ENCODE measurements at places on chromosomes 5 and 9.

GRCh38 chr5:132369474-132370180, at the start of gene SLC22A5:
SLC22A5 (plus strand) TSS chr5:132369710; CDS start chr5:132369973, 263 bp downstream.
- peak; percentile 85 for DNase-seq

DNA sequence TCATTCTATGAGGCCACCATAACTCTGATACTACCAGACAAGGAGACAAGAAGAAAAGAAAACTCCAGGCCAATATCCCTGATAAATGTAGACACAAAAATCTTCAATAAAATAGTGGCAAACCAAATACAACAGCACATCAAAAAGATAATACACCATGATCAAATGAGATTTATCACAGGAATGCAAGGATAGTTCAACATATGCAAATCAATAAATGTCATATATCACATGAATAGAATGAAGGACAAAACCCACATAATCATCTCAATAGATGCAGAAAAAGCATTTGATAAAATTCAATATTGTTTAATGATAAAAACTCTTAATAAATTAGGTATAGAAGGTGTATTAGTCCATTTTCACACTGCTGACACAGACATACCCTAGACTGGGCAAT, 139.9 kb downstream of the ADAMTS6 start:
- no peak for DNase-seq

GRCh38 chr5:31186672-31187267, 6.7 kb upstream of the CDH6 start:
- peak; percentile 29 for DNase-seq

GRCh38 chr5:135887447-135887864, 8.2 kb downstream of the IL9 start:
- DNase-seq = peak; percentile 72

GRCh38 chr9:108087781-108088180, 598.2 kb upstream of the KLF4 start:
- DNase-seq = no peak

DNA sequence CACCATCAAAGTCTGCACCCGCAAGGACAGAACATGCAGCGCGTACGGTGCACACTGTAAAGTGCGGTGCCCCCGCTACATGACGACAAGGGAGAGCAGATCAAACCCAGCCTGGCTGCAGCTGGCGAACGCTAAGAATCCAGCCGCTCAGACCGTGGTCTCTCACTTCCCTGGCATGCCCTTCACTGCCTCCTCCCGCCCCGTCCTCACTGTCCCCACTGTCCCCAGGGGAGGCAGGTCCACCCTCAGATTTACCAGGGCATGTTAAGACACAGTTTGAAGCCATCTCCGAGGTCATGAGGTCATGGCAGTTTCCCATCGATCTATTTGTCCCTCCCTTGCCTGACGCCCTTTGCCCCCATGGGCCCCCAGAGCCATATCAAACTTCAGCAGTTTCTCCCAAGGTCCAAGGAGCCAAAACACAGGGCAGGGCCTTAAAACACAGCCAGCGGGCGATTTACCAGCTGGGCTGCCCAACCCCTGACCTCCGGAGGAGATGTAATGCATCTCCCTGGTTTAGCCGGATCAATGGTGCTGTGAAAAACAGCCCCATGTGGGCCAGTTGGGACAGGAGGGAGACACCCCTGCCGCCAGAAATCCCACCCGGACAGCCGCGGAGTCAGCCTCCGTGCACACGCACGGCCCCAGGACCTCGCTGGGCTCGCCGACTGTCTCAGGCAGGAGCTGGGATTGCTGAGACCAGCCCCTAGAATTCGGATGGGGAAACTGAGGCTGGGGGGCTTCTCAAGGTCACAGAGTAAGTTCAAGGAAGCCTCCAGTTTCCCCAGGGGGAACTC, 52.3 kb upstream of the FUBP3 start:
- DNase-seq = no peak

DNA sequence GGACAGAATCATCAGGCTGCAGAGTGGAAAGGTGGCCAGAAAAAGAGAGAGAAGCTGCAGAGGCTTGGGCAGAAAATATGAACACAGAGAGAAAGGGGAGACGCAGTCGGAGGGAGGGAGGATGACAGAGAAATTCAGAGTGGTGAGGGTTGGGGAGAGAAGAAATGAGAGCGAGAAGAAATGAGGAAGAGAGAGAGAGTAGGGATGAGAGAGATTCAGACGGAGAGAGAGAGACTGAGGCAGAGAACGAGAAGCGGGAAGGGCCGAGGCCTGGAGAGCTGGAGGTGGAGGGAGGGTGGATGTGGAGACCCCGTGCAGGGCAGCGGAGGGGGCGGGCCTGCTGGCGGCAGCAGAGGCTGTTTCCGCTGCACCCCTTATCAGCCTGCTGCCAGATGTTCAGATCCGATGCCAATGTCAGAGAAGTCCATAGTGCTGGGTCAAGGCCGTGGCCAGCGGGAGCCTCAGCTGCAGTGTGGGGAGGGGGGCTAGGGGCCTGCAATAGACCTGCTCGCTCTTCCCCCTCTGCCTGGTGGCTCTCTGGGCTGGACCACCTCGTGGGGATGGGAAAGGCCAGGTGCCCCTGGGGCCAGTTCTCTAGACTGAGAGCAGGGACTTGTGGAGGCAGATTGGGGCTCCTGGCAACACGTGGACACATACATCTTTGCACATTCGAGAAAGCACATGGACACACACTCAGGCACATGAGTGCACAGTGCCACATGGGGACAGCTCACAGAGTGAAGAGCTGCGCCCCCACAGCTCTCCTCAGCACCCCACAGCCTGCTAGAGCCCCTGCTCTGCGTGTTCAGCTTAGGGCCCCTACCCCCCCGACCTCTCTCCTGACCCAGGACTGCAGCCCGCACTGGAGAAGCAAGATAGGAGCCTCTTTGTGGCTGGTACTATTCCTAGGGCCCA, 4.9 kb upstream of the NR5A1 start:
- DNase-seq = no peak

- no peak for DNase-seq
Measured at GRCh38 chr5:68222824-68223354, 7.3 kb downstream of the PIK3R1 start.

DNA sequence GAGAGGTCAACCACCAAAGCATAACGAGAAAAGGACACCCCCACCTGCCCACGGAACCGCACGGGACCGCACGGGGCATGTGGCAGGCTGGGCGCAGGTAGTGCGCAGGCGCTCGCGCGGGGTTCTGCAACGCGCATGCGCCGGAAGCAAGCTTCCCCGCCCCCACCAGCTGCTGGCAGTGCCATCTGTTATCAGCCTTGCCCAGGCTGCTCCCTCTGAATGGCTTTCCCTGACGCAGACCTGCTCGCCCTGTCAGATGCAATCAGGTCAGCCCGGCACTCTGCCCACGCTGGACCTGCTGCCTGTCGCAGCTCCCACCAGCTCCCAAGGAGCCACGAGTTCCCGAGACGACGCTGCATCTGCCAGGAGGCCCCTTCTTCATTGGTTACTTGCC, 22.8 kb downstream of the PTCH1 start:
- DNase-seq = no peak

- DNase-seq = no peak
Measured at GRCh38 chr5:178436326-178436940, 153.8 kb downstream of the COL23A1 start.

DNA sequence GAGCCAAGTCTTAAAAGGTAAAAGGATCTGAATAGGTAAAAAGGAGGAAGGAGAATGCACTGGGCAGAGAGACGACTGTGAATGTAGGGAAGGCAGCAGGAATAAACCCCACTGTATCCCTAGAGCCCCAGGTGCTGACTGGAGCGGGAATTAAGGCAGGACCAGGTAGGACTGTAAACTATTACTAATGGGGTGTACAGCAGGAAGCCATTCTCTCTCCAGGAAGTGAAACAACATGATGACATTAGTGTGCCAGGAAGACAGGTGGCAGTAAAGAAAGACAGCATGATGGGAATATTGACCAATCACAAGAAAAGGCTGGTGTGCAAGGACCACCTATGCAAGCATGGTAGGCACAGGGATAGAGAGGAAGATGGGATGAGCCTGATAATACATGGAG, 433.0 kb downstream of the DNAH5 start:
- DNase-seq = no peak

DNA sequence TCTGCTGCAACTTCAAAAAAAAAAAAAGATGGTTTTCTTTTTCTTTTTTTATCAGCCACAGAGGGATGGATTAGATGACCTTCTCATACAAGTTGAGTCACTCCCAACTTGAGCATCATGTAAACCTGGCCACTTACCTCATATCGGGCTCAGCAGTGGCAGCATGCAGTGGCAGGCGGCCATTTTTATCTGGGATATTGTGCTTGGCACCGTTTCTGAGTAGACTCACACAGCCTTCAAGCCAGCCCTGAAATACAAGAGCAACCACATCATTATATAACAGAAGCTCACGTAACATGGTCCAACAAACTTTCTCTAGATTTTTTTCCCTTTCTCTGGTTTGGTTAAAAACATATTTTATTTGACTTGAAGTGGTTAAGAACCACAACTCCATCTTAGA, 62.6 kb downstream of the ANKRD55 start:
- no peak for DNase-seq

- DNase-seq = no peak
Measured at GRCh38 chr5:146515473-146516150, 378 bp downstream of the GPR151 start.

GRCh38 chr9:87276327-87276841, 221.3 kb upstream of the DAPK1 start:
- no peak for DNase-seq

DNA sequence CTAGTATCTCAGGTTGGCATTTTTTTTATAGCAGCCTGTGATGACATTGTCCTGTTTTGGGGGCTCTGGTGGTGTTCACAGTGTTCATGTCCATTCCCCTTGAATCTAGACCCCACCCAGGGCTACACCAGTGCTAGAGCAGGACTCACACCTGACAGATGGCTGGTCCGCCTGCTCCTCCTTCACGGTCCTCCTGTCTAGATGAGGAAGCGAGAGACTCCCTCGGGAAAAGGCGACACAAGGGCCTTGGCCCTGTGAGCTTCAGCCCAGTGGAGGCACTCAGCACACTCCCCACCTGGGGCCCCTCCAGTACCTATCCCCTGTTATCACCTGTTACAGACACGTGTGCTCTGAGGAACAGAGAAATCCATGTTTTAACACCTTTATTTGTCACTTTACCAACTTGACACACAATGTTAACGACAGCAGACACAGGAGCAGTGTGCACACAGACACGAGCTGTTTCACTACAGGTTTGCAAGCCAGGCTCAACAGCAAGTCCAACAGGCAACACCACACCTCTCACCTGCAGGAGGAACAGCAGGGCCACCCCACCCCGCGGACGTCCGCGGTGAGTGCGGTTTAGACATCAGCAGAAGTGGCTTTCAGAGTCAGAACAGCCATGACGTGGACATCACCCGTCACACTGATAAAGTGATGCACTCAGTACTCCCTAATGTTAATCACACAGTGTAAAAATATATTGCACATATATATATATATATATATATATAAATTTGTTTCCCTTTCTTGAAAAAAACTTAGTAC, 33.5 kb downstream of the TPPP start:
- no peak for DNase-seq

GRCh38 chr5:60576425-60576824, 123.5 kb downstream of the DEPDC1B start:
- DNase-seq = no peak

DNA sequence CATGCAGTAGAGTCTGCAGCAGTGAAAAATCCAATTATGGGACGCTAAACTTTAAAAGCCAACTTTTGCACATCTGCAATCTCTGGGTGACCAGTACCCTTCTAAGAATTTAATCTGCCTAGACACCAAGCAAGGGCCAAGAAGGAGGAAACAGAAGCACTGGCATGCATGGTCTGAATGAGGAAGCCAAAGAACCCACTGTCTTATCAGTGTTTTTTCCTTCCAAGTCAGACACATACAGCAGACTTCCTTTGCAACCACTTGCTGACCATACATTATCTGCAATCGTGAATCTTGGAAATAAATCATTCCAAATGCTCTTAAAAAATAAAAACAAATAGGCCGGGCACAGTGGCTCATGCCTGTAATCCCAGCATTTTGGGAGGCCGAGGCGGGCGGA, 65.9 kb downstream of the DEPDC1B start:
- DNase-seq = no peak

DNA sequence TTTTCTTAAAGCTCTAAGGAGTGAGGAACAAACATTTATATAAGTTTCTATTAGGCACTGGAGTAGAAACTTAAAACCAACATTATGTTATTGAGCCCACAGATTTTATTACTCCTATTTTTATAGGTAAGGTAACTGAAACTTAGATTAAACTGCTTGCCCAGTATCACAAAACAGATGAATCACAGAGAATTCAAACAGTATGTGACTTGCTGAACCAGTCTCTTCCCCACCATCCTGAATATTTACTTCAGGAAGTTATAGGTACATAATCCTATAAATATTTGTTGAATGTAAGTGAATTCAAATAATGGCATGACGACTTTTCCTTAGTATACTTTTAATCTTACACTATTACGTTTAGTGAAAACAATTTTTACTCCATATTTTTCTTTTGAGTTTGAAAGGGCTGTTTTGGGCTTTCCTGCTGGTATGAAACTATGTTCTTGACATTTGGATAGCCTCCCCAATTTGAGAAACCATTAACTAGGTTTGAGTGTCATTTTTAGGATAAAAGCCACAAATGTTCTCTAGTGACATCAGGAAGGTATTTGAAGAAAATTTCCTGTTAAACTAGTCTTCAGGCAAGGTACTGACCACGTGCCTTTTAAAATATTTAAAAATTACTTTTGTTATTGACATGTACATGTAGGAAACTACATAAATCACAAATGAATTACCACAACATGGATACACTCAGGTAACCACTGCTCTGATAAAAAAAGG, 39.3 kb downstream of the PRRC1 start:
- no peak for DNase-seq

DNA sequence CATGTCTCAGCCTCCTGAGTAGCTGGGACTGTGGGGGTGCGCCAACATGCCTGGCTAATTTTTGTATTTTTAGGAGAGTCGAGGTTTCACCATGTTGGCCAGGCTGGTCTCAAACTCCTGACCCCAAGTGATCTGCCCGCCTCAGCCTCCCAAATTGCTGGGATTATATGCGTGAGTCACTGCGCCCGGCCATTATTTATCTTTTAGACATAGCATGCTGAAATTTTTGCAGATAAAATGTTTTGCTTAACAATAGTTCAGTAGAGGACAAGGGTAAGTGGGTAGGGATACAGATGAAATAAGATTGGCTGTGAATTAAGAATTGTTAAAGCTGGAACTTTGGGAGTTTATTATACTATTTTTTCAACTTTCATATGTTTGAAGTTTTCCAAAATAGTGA, 150.8 kb upstream of the GRHPR start:
- no peak for DNase-seq

DNA sequence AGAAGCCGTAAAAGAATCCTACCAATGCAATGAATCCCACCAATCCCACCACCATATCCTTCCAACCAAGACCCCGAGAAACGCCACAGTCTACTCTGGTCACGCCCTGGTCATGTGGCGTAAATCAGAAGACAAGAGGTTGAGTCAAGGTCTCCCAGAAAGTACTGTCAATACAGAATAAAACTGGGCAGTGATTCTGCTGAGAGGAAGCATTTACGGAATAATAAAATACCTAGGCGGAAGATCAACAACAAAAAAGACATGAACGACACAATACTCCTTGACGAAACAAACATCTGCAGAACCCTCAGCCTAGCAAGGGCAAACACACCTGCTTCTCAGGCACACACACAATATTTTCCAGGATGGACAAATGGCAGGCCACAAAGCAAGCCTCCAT, 62.8 kb downstream of the GOLM1 start:
- no peak for DNase-seq
